Ascending aorta (tissue), 2 donors: ENCODE measurements at places on chromosomes 6 and 20. TPM values are rescaled to one million over a fixed set of nuclear protein-coding genes. Genes with fewer than 3 reads are reported as not detected.

SNAI1 gene
- total RNA-seq = 64.4 TPM

BEND6 gene
- total RNA-seq = 1.3 TPM

- no peak for DNase-seq
Measured at GRCh38 chr6:127031511-127031910, 87.0 kb upstream of the RSPO3 start.

DNA sequence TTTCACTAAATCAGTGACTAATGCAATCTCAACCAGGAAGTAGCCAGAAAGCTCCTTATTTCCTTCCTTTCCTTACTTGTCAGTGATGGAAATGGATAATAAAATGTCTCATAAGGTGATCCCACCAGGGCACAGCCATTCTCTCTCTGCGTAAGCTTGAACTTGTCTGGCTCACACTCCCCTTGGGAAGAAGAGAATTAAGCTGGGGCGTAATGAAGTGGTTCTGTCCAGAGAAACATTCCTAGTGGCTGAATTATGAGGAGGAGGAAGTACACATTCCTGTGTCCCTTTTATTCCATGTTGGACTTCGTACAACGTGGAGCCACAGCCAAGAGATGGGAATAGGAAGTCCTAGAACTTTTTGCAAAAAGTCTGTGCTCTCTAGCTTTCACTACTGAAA is 93.7 kb downstream of the MTHFD1L start:
- DNase-seq = no peak

- no peak for DNase-seq
Measured at GRCh38 chr6:129749749-129750120, 39.8 kb upstream of the ARHGAP18 start.

C20orf141 gene
- total RNA-seq = not detected

GRCh38 chr6:164827537-164827936 is 481.9 kb downstream of the C6orf118 start:
- DNase-seq = no peak

GRCh38 chr20:32040142-32040953 is 11.7 kb upstream of the HCK start:
- DNase-seq = no peak

DNA sequence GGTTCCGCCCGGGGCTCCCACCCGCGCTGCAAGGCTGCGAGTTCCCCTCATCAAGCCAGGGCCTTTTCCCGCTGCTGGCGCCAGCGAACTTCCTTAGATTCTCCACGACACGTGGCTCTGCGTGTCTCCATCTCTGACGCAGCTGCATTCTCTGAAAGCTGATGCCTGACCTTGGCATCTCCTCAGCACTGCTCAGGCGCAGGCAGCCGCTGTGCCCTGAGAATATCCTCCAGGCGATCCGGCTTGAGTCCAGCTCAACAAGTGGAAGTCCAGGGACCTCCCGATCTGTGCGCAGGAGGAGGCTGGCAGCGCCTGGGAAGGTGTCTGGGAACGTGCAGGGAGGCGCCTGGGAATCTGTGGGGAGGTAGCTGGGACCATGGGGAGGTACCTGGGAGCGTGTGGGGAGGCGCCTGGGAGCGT is 171.2 kb upstream of the THBS2 start:
- no peak for DNase-seq
